AG08396 (cell line): ENCODE measurements at places on chromosomes 12 and 14.
A peak's percentile ranks its signal among the peaks of the same experiment; 100 is the strongest.

DNA sequence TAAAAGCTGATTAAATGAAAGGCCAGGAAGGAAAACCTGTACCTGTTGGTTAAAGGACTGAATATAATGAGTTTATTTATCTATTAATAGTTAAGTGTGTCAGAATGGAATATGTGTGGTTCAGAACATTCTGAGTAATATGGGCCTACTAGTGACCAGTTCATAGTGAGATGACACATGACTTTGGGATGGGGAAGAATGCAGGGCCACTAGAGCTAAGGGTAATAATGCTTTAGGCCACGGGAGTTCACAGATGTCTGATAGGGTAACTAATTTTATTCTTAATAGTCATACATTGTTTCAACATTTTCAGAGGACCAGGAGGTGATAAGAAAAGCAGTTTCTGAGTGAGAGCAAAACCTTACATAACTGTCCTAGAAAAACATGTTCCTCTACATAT lies 247.8 kb upstream of the OR4E1 start:
- no peak for DNase-seq

- no peak for DNase-seq
These were observed 16.4 kb downstream of the CEP170B start for GRCh38 chr14:104881369-104881979.

DNA sequence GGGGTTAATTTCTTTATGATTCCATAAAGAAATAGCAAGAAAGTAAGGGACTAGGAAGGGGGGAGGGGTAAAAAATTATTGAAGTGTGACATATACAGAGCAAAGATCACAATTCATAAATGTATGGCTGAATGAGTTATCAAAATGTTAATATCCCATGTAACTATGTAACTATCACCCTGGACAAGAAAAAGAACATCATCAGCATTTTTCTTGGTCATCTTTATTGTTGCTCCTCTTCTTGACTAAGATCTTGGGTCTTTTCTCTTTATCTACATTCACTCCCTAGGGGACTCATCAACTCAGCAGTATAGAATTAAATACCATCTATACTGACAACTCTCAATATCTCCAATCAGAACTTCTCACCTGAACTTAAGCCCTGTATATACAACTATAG lies 57.5 kb downstream of the CAND1 start:
- no peak for DNase-seq

DNA sequence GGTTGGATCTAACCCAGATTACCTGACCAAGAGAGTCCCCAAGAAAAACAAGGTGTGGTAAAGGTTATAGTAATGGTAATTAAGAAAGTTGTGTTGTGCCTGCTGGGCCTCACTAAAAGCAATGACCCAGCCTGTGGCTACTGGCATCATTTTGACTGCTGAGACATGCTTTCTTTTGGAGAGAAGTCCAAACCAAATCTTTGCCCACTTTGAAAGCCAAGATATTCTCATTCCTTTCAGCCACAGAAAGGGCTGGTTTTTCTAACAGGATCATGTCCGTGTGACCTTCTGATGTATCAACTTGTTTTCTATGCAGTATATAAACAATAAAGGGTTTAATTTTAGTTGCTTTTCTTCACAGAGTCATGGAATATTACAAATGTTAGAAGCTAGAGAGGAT lies 388.6 kb downstream of the RAD51B start:
- DNase-seq: peak; percentile 26

GRCh38 chr14:89267656-89268055 lies 149.4 kb downstream of the FOXN3 start:
- no peak for DNase-seq

DNA sequence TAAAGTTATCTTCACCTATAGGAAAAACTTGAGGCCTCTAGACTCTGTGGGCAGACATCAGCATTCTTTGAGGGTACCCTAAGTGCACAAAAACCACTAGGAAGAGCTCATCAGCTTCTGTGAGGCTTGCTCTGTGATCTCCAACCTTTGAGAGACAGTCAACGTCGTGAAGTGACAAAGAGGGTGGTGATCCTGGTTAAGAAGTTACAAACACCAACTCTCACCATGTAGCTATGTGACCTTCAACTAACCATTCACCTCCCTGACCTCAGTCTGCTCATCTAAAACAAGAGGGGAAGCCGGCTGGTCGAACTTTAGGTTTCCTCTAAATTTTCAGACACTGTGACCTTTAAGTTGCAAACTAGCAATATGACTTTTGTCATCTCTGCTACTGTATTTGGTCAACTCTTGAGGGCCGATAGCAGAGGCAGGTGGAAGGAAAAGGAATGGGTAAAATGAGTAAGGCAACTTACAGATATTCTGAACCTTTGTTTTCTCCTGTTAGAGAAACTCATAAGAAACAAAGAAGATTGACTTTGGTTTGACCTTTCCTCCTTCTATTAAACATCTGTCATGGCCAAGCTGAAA lies 103.2 kb upstream of the PARP11 start:
- DNase-seq: no peak

DNA sequence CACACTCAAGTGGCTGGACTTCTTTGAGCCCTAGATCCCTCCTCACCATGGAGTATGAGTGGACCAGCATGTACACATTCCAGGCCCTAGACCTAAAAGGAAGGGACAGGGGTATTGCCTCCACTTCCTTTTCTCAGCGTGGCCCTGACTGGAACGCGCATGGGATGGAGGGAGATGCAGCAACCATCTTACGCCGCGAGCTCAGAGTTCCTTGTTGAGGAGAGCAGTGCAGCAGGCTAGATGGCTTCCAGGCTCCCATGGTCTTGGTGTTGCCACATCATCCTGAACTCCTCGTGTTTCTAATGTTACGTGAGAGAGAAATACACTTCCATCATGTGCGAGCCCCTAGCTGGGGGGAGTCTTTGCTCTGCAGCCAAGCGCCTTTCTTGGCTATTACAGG lies 61.8 kb upstream of the DIO3 start:
- DNase-seq: no peak

GRCh38 chr12:72872996-72873395 lies 600.8 kb downstream of the TRHDE start:
- DNase-seq: no peak

DNA sequence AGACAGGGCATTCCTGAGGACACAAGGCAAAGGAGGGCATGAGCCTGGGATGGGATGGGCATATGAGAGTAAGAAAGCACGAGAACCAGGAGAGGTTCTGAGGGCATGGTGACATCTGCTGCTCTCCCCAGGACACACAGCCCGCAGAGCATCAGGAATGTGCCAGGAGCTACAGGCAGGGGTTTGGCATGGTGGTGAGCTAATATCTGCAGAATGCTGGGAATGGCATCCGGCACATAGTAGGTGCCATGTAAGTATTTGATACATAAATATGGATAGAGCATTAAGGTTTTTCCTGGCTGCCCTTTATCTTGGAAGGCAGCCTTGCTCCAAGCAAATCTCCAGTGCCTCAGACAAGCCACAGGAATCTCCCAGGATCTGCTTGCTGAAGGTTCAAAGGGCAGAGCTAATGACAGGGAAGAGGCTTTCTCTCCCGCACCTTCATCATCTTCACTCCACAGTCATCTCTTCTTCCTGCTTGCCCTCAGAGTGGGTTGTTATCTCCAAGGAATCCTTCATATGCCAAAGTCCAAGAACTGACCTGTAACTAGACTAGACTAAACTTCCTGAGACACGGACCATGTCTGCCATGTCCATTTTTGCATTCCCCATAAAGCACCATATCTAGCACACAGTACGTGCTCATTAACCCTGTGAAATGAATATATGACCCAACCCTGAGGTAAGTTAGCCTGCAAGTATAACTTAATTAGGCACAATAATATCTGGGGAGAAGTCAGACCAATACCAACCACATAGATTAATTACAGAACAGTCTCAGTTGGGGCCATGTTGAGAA lies 62.0 kb upstream of the SCN8A start:
- no peak for DNase-seq

DNA sequence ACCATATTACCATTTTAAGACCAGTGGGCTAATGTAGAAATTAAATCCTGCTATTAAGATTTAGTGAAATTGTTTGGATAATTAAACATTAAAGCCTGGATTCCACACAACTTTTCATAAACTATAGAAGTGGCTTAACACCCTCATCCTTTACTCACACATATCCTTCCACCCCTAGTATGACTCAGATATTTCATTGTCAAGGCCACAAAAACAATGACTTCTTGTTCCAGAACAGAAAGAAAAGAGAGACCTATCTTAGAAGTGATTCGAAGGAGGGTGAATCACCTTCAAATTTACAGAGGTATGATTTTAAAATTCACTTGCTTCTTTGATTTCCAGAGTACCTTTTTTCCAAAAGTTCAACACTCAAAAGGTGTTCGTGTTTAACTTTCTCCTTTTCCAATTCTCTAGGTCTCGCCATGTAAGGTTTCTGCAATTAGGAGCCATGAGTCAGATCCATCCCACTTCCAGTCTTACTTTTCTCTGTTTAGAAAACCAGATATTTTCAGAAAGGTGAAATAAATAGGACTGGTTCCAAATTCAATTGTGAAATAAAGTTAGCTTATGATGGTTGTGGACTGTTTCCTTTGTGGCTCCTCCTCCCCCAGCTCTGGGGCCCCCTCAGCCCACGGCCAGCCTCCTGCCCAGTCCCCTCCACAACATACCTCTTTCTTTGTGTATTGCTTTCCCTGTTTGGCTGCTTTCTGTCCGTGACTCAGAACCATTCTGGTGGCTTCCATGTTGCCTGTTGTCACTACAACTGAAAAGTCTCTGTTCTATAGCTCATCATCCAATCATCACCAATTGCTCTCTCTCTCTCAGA lies 24.6 kb upstream of the MGP start:
- DNase-seq: no peak

DNA sequence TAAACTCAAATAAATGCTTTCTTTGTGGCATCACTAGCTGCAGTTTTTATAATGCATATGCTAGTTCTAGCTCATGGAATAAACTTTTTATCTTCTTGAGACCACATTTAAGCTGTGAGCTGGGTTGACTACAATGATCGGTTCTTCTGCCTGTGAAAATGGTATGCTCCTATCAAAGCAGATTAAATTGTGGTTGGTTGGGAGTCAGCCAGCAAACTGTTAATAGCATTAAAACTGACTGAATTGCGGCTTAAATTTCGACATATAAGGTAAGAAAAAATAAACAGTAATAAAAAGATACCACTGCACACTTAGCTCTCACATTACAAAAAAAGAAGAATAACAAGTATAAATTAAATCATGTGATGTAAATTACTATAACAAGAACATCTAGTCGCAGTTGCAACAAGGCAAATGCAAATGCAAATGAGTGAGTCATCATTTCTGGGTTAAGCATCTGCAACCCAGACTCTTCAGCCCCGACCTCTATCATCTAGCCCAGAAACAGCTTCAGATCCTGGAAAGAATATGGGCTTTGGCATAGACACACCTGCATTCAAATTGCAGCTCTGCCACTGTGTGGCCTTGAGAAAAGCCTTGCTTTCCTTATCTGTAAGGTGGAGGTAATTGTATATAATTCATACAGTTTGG lies 19.8 kb upstream of the DHRS7 start:
- DNase-seq: no peak

GRCh38 chr14:70665448-70666360 lies 24.0 kb downstream of the TTC9 start:
- no peak for DNase-seq

DNA sequence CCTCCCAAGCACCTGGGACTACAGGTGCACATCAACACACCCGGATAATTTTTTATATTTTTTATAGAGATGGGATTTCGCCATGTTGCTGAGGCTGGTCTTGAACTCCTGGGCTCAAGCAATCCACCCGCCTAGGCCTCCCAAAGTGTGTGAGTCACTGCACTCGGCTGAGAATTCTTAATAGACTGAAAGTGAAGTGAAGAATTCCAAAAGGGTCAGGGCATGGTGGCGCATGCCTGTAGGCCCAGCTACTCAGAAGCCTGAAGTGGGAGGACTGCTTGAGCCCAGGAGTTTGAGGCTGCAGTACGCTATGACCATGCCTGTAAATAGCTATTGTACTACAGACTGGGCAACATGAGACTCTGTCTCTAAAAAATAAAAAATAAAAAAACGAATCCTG lies 43.7 kb downstream of the TCHP start:
- no peak for DNase-seq

DNA sequence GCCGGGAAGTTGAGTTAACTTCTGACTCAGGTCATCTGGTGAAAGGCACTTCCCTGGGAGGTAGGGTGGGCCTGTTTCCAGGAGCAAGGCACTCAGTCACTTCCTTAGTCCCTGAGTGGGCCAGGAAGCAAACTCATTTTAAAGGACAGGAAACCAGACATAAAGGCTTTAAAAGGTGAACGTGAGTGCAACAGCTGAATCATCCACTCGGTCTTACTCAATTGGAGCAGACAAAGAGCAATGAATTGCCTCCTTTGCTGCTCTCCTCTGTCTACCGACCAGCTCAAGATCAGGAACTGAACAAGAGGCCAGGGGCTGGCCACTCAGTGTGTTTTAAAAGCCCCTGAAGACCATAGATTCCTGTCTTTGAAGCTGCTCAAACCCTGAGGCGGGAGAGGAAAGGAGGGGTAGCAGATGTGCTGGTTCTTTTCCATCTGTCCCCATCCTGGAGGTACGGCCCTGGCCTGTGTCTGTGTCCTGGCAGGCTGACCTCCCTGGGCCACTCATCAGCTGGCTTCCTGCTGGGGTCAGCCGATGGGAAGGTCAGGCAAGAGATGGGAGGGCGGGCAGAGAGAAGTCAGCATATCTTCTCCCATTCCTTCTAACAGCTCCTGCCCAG lies 148.9 kb downstream of the PPM1H start:
- DNase-seq: peak; percentile 22

GRCh38 chr12:124236625-124237031 lies 58.3 kb upstream of the RFLNA start:
- DNase-seq: peak; percentile 50

DNA sequence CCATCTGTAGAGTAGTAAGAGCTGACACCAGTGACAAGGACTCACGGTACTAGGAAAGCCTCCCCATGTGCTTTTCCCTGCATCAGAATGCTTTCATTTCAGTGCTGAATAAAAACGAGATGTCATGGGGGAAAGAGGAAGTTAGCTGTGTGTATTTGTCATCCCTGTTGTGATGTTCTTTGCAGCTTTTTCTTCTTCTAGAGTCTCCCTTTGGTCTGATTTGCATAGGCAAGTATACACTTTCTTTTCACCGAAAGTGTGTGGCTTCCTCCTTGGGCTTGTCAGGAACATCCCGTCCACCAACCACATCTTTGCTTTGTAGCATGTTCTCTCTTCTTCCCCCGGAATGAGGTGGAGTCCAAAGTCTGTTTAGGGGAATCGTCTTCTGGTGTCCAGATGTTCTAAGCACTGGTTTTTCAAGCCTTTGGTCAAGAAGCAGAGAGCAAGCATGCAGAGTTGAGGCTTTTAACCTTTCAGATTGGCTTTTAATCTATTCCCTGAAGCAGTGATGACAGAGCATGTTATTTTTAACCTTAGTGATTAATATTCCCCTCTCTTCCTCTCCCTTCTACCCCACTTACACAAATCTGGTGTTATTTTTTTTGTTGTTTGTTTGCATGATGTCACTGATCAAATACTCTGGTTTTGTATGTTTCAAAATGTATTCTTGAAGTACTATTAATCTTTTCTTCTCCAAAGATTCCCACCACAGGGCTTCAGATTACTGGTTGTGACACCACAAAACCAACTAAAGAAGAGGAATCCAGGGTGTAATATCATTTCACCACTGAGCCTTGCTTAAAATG lies 163.4 kb downstream of the SAMD4A start:
- DNase-seq: peak; percentile 22
